ENCODE measurements at places on chromosomes 3 and 15.
A peak's percentile ranks its signal among the peaks of the same experiment; 100 is the strongest.

DNA sequence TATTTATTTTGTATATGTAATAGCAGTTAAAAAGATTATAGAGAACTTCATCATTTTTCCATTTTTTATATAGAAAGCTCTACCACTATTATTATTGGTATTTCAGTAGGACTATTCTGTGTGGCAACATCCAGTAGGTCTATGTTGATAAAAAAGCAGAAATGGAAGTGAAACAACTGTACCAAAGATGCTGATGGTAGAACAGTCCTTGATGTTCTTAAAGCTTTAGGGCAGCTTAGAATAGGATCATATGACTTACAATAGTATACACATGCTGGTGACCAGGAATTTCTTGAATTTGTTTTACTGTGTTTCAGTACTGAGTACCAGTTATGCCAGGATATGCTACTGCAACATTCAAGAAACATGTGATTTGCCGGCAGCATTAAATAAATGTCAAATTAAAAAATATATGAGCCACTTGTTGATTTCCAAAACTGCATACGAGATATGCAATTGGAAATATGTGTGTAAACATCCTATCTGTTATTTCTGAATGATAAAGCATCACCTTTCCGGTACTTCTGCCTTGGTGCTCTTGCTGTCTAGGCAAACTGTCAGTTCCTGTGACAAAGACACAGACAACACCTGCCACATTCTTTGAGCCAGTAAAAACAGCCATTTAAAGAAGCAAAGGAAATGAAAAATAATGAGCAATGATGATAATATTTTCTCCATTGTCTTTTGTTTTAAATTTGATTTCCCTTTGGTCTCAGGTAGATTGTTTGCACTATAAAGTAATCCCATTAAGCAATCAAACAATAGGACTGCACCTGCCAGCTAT, 649.2 kb downstream of the ZPLD1 start:
- no peak for DNase-seq

DNA sequence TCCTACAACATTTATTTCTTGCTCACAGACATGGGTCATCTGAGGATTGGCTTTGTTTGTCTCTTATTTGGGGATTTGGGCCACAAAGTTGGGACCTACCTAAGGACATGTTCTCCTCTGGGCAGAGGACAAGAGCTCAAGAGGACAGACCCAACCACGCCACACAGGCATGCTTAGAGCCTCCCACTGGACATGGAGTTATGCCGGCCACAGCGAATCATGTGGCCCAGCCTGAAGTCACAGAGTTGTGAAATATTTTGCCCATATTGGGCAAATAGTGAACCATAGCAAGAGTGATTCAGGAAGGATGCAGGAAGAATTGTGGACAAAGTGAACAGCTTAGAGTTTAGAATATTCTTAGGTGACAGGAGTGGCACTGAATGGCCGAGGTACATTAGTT, 9.9 kb downstream of the TRAK1 start:
- DNase-seq, result peak; percentile 81

GRCh38 chr3:22392859-22393258, 641.8 kb upstream of the ZNF385D start:
- no peak for DNase-seq

GRCh38 chr3:77467702-77468625, 428.1 kb downstream of the ROBO2 start:
- peak; percentile 42 for DNase-seq

GRCh38 chr3:55064164-55064563, 136.3 kb upstream of the LRTM1 start:
- no peak for DNase-seq

DNA sequence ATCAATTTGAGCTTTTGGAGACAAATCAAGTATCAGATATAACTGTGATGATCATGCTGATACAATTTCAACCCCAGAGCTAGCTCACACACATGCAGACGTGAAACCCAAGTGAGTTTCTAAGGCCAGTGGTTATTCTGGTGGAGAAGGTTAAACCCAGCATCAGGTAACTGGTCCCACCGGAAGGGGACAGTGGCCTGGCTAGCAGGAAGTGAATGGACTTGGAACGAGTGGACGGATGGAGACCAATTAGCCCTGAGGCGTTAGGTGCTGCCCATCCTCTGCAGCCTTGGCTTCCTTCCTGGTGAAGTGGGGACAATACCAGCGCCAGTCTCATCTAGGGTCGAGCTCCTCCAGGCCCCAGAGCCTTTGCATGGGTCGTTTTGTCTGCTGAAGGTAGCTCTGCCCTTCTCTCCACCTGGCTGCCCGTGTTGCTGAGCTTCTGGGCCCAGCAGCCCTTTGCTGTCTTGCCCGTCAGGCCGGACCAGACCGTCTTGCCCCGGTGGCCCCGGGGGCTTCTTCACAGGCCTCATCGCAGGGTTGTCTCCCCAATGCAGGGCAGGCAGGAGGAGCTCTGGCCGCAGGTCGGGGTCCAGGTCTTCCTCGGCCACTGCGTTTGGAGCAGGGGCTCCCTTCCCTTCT, 915 bp upstream of the KCTD6 start:
- DNase-seq, result no peak

Measured in adipocyte (in vitro differentiated cells).